ENCODE measurements at places on chromosomes 13 and 19. TPM values are rescaled to one million over a fixed set of nuclear protein-coding genes. Genes with fewer than 3 reads are reported as not detected.

GRCh38 chr13:50940509-50940908 is 30.9 kb downstream of the RNASEH2B start:
- no peak for DNase-seq
- H3K36me3 ChIP-seq: peaks cover 70% of the 10 kb centered on the region
- no peaks in the 10 kb centered on the region for H3K4me1 ChIP-seq
- no peak overlapping the region for H3K27ac ChIP-seq

CGB5 gene
- total RNA-seq: not detected

GRCh38 chr13:36084131-36084530 is 47.1 kb downstream of the DCLK1 start:
- no peak for DNase-seq
- H3K4me3 ChIP-seq: no peak overlapping the region
- no peak overlapping the region for H3K27ac ChIP-seq
- no peaks in the 10 kb centered on the region for H3K4me1 ChIP-seq
- no peaks in the 10 kb centered on the region for H3K36me3 ChIP-seq

ZNF766 gene
- 43.2 TPM for total RNA-seq

SIGLEC8 gene
- not detected for total RNA-seq

- peaks cover 74% of the 10 kb centered on the region for H3K27me3 ChIP-seq
- no peak overlapping the region for H3K27ac ChIP-seq
- H3K4me3 ChIP-seq: peak overlapping the region; percentile 45
- H3K4me1 ChIP-seq: peaks cover 14% of the 10 kb centered on the region
- DNase-seq: peak; percentile 76
Observed at GRCh38 chr13:112066624-112067004, 335 bp upstream of the SOX1 start.

DNA sequence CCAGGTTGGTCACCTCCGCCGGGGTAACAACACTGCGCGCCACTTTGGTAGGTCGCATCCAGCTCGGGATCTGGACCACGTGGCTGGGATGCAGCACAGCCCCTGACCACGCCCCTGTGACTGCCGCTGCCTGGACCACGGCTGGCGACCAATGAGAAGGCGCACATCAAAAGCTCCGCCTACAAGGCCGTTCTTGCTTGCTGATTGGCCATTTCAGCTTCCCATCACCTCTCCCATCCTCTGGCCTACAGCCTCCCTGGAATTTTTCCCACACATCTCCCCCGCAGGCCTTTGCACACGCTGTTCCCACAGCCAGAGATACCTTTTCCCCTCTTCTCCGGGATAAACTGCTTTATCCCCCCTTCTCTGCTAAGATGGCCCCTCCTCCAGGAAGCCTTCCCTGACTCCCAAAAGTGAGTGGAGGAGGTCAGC is 12.5 kb upstream of the MAP1S start:
- no peak overlapping the region for H3K27ac ChIP-seq
- peaks cover 4% of the 10 kb centered on the region for H3K4me1 ChIP-seq
- no peaks in the 10 kb centered on the region for H3K36me3 ChIP-seq
- H3K4me3 ChIP-seq: no peak overlapping the region

ACTL9 gene
- total RNA-seq: not detected

GIPR gene
- 3.0 TPM for total RNA-seq

CGB3 gene
- total RNA-seq: not detected

GRCh38 chr19:39110263-39110967 is 15.2 kb upstream of the PAK4 start:
- peak; percentile 65 for DNase-seq
- H3K4me1 ChIP-seq: peaks cover 4% of the 10 kb centered on the region
- H3K27ac ChIP-seq: no peak overlapping the region
- no peaks in the 10 kb centered on the region for H3K36me3 ChIP-seq
- no peaks in the 10 kb centered on the region for H3K27me3 ChIP-seq
- no peak overlapping the region for H3K4me3 ChIP-seq

OR4F17 gene
- total RNA-seq: not detected

TNFSF9 gene
- total RNA-seq: 1.5 TPM

PCDH17 gene
- not detected for total RNA-seq

BICRA gene
- total RNA-seq: 22.0 TPM

PRR22 gene
- 4.9 TPM for total RNA-seq

DNA sequence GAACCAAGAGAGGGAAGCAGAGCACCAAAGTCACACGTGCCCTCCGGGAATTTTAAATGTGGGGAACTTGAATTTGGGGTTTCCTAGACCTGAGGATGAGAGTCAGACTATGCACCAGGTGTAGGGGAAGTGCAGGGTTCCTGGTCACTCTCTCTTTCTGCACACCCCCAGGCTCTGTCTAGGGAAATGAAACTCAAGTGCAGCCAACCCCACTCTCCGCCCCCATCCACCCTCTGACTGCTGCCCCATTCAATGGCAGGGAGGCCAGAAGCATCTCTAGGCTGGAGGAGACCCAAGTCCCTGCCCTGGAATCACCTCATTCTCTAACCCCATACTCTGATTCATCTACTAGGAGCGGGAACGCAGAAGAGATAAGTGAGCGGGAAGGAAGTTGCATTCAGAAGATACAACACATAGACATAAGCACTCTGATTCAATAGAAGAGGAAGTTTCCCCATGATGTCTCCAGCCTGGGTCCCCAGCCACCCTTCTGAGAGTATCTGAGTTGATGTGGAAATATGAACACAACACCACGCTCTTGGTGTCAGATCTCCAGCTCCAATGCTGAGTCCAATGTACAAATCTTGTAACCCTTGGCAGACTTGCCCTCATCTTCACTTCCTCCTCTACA is 4.7 kb upstream of the SIGLEC14 start:
- no peak for DNase-seq
- H3K27ac ChIP-seq: no peak overlapping the region
- H3K4me3 ChIP-seq: no peak overlapping the region
- peaks cover 5% of the 10 kb centered on the region for H3K27me3 ChIP-seq
- no peaks in the 10 kb centered on the region for H3K4me1 ChIP-seq

DNA sequence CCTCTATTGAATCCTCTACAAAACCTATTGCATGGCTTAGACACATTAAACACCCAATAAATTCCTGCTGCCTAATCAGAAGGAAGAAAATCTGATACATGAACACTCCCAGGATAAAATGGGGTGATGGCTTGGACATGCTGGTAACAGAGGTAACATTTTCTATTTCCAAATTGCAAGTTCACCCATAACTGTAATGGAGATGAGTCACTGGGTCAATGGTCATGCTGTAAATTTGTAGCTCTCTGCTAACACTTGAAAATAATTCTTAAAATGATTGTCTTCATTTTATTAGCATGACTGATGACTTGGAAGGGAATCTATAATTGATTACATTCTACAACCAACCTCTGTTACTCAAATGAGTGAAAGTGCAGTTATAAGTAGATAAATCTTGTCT is 434.1 kb downstream of the FGF14 start:
- H3K36me3 ChIP-seq: no peaks in the 10 kb centered on the region
- no peak overlapping the region for H3K4me3 ChIP-seq
- H3K27me3 ChIP-seq: no peaks in the 10 kb centered on the region
- no peak overlapping the region for H3K27ac ChIP-seq
